Stimulated activated CD4-positive, alpha-beta T cell treated with anti-CD3 and anti-CD28 coated beads, TNF-alpha, amount 100 ng/mL, for 24 hours (primary cell): ENCODE measurements at places on chromosomes 16 and 17.

DNA sequence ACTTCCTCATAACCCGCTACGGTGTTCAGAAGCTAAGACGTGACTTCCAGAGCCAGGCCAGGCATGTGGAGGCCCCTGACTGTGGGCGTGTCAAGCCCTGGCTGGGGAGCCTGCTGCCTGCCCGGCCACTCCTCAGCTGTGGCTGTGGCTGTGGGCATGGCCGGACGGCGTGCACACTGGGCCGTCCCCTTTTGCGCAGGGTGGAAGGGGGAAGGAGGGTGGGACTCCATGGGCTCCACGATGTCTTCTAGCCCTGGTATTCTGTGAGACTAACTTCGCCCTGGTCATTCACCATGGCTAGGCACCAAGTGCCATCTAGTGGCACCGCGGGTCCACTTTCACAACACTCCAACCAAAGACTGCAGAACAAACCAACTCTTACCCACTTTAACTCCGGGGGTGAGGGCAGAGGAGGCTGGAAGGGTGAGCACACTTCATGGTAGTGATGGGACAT is 67.9 kb downstream of the N4BP1 start:
- DNase-seq, result no peak

DNA sequence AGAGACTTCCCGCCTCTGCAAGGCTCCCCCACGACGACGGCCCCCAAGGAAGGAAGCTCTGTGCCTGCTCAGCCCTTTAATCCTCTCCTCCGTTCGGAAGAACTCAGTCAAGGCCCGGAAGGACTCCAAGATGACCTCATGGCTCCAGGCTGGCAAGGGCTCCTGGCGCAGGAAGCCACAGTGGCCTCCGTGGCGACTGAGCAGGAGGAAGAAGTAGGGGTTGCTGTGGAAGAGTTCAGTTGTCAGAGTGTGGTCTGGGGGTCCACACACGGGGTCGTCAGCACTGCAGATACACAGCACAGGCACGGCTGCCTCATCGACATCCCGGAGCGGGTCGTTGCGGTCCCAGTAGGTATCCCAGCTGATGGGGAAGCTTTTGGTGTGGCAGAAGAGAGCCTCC is 4.2 kb downstream of the ABHD15 start:
- DNase-seq, result no peak

DNA sequence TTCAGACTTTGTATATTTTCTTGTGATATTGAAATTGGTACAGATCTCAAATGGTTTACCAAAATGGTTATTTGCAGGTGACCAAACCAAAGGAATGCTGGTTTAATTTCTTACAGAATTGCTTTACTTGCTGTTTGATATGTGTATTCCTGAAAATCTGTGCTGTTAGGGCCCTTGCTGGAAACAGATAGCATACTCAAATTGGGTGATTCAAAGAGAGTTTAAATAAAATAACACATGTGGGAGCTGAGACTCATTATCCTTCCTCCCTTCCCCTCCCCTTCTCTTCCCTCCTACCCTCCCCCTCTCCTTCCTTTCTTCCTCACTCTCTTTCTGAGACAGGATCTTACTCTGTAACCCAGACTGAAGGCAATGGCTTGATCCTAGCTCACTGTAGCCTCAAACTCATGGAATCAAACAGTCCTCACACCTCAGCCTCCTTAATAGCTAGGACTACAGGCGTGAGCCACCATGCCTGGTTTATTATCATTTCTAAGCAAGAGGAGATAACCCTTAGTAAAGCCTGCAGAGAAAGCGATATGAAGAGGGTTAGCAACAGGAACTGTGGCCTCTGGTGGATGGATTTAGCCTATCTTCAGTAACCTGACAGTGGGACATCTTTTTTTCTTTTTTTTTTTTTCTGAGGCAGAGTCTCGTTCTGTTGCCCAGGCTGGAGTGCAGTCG is 141.9 kb downstream of the BCAS3 start:
- DNase-seq, result no peak

DNA sequence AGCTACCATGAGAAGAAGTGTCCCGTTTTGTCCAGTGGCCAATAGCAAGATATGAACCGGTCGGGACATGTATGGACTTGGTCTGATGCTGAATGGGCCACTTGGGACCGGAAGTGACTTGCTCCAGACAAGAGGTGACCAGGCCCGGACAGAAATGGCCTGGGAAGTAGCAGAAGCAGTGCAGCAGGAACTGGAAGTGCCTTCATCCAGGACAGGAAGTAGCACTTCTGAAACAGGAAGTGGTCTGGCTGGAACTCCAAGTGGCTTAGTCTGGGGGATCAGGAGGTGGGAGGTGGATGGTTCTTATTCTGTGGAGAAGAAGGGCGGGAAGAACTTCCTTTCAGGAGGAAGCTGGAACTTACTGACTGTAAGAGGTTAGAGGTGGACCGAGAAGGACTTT is 5.3 kb downstream of the EFNB3 start:
- DNase-seq, result no peak

DNA sequence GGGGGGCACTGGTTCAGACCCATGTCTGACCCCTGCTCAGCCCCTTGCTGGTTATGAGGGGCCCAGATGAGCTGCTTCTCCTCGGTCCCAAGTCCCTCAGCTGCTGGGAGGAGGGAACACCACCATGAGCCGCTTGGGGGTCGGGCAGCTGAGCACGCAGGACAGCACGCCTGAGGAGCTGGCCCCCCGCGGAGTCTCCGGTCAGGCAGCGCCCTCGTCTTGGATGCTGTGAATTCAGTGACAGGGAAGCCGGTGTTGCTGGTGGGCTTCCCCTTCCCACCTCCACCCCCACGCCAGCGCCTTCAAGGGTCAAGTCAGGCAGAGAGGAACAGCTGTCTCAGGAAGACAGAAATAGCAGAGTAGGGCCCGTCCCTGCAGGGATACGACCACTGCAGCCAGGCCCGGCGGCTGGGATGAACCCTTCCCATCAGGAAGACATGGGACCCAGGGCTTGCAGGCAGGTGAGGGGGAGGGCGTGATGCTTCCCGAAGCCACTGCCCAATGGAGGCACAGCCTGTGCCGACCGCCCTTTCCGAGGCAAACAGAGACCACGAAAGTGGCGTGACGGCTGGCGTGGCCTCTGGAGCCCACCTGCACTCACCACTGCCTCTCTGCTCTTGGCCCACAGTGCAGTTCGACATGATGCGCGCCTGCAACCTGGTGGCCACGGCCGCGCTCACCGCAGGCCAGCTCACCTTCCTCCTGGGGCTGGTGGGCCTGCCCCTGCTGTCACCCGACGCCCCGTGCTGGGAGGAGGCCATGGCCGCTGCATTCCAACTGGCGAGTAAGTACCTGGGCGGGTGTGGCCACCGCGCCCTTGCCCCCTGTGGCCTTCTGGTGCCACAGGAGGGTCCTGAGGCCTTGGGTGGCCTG is 8.1 kb downstream of the TMEM204 start:
- no peak for DNase-seq
